Natural killer cell treated with Interleukin-12 subunit alpha and Interleukin-12 subunit beta and Interleukin-15 and Interleukin-18, amount 100 ng/mL, for 72 hours (primary cell): ENCODE measurements at places on chromosomes 3 and 15. TPM values are rescaled to one million over a fixed set of nuclear protein-coding genes. Genes with fewer than 3 reads are reported as not detected.

The SLC22A13 gene
- 1.8 TPM for total RNA-seq

The CASR gene
- not detected for total RNA-seq

The SLC30A4 gene
- 2.1 TPM for total RNA-seq

The JMJD7 gene
- total RNA-seq: 12.1 TPM

The NCEH1 gene
- total RNA-seq: 18.6 TPM

The DNAH12 gene
- total RNA-seq: 0.05 TPM

The SLC12A1 gene
- not detected for total RNA-seq

The CFAP100 gene
- total RNA-seq: not detected

The ANKDD1A gene
- 3.1 TPM for total RNA-seq
